ENCODE measurements at places on chromosomes 4 and X.

DNA sequence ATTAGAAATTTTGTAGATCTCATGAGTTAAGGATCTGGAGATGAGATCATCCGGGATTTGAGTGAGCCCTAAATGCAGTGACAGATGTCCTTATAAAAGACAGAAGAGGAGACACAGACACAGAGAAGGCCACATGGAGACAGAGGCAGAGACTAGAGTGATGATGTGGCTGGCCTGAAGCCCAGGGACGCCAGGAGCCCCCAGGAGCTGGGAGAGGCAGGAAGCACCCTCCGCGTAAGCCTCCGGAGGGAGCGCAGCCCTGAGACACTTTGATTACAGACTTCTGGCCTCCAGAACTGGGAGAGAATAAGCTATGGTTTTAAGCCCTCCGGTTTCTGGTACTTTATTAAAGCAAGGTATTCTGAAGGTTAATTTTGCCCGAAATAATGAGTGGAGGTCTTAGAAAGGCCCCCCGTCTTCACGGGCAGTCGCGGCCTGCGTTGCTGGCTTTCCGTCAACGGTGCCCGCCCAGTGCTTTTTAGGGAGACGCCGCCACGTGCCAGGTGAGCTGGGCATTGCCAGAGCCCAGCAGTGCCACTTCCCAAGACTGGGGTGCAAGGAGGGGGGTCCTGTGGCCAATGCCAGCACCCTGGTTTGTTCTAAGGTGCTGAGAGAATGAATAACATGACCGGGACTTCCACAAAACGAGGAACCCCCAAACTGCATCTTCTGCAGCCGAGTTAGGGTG is 8.1 kb downstream of the DHRSX start:
- no peak for DNase-seq

GRCh38 chrX:47573341-47574075 is 8.7 kb upstream of the TIMP1 start:
- no peak for DNase-seq

DNA sequence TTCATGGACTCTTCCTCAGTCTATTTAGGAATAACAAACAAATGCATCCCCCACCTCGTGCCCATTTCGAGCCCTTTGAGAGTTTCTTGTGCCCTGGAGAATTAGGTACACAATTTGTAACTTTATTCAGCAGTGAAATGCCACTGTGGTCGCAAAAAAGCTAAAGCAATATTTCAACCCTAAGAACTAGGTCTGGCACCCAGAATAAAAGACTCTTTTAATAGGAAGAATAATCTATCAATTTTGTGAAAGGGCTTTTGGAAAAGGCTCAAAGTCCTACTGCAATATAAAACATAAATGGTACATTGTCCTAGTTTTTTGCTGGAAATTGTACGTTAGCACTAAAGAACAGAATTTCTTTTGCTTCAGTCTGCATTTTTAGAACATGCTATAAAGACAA is 304.6 kb upstream of the TENM3 start:
- DNase-seq, result no peak

DNA sequence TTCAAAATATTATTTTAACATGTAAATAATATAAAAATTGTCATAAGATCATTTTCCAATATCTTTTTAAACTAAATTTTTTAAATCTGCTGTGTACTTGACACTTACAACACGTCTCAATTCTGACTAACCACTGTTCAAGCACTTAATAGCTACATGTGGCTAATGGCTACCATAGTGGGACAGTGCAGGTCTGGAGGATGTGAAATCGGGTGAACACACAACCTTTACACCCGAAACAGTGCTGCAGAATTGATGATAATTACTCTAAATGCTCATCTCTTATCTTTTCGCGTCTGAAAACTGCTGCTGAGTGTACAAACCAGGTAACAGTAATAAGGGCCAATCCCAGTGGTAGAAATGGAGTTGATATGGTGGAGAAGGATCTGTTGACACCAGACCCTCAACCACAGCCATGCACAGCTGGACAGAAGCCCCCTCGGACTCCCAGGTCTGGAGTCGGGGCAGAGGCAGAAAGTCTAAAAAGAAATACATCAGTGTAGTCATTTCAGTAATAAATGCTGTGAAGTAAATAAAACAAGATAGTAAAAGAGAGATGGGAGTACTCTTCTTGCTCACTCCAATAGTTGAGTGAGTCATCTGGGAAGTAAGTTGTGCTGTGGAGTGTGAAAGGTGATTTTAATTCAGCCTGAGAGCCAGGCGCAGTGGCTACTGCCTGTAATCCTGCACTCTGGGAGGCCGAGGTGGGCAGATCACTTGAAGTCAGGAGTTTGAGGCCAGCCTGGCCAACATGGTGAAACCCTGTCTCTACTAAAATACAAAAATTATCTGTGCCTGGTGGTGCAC is 150.0 kb downstream of the CBR4 start:
- DNase-seq, result peak; percentile 70

DNA sequence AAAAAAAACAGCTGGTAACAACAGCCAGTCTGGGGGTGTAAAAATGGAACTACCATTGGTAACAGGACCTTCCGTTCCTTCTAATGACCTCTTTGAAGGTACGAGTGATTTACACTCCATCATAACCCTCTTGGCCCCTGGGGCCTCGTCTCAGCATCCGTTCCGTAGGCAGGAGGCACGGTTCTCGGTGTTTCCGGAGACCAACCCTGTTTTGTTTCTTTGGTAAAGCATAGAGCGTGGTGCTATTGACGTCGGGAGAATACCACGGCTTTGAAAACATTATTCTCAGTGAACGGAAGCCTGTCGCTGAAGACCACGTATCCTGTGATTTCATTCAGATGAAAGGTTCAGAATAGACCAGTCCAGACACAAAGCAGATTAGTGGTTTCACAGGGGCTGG is 198.9 kb downstream of the ASMT start:
- DNase-seq, result no peak

GRCh38 chrX:108699368-108699767 is 37.0 kb downstream of the IRS4 start:
- peak; percentile 18 for DNase-seq

DNA sequence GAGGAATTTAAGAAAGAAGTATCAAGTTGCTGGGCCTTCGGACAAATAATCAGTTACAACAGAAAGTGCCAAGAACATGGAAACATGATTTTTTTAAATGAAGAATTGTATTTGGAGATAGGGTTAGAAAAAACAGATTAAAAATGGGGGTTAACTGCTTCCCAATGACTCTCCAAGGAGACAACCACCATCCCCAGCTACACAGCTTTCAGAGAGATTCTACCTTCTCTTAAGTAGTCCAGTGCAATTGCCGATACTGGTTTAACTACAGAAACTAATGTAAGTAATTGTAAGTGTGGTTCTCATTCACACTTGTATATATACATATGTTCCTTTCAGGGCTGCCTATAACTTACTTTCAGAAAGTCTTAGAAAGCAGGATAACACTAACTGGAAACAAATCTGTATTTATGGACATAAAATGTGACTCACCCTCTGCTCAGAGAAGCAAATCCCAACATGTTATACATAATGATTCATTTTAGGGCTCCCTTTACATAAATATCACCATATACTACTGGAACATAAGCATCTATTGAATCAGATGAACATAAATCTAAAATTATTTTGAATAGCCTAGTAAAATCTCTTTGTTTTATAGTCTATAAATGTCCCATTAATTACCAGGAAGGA is 248.9 kb upstream of the UGT8 start:
- DNase-seq, result no peak

DNA sequence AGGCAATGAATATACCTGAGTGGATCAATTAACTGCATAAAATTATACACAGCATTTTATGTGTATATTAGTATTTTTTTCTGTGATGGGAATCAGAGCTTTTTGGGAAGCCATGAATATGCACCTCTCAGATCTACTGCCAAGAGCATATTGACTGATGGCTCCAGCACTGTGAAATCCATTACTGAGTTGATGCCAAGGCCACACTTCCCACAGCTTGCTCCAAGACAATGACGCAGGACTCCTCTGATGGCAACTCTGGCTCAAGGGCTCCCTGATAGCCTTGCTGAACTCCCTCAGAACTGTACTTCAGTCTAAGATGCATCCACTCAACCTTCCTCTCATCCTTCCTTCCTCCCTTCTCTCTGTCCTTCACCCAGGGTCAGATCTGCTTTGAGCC is 82.7 kb downstream of the OTC start:
- no peak for DNase-seq

GRCh38 chrX:727738-728621 is 97.4 kb downstream of the SHOX start:
- no peak for DNase-seq

GRCh38 chr4:2292646-2293108 is 30.8 kb upstream of the MXD4 start:
- DNase-seq, result no peak

GRCh38 chrX:1578511-1579173 is 12.8 kb upstream of the AKAP17A start:
- DNase-seq, result peak; percentile 29

DNA sequence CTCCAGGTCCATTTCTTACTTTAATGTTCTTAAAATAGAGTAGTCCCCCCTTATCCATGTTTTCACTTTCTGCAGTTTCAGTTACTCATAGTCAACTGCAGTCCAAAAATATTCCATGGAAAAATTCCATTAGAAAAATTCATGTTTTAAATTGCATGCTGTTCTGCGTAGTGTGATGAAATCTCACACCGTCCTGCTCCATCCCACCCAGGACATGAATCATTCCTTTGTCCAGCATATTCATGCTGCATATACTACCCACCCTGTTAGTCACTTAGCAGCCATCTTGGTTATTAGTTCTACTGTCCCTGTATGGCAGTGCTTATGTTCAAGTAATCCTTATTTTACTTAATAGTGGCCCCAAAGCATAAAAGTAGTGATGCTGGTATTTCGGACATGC is 5.4 kb upstream of the PDLIM5 start:
- DNase-seq, result no peak

DNA sequence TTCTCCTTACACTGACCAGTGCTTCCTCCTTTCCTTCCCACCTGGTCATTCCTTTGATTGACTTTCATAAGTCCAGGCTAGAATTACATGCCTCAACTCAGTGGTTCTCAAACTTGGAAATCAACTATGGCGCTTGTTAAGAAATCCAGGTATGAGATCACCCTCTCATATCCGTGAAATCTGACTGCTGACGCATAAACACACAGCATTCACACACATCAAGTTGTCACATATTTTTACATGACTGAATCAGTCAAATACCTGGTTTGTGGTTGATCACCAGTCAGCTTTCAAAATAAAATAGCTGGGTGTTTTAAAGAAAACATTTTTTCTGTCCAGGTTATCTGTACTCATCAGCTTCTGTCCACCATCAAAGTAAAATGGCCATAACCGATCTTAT is 433.5 kb downstream of the AFF2 start:
- DNase-seq, result no peak

- no peak for DNase-seq
These were observed 48.2 kb upstream of the KDR start for GRCh38 chr4:55173580-55173979.

- DNase-seq, result no peak
These were observed 21.0 kb upstream of the CABS1 start for GRCh38 chr4:70313736-70314135.

DNA sequence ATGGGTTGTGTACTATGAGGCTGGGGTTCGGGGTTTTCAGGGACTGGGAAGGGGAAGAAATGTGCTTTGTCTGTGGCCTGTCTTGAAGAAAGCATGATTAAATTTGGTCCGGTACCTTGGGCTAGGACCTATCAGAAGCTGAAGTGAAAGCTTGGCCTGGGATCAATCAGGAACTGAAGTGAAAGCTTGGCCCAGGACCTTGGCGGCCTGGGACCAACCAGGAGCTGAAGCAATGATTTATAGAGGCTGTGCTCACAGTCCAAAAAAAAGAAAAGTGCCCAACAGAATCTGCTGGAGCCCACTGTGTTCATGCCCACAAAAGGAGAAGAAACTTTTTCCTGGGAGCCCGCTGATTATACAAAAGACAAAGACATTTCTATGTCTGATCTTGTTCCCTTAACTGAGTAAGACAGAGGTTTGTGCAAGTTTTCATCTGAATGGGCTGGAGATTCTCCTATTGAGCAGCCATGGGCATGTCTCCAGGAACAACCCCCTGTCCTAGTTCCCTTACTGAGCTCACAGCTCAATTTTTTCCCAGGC is 1427.9 kb downstream of the FAM133A start:
- no peak for DNase-seq

DNA sequence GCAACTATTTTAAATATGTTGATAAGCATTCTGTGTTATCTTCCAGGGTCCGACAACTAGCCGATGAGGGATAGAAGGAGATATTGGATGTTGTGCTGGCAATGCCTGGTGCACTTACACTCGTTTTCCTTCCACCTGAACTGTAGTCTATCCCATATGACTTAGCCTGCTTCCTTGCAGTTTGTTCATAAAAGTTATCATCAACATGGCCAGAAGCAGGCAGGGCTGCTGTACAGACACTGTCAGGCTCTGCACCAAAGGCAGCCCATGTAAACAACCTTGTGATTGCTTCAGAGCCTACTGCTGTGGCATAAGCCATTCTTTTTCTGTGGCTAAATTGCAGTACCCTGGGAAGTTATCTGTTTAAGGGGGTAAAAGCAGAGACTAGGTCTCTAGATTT is 1.6 kb downstream of the MAPK10 start:
- no peak for DNase-seq

GRCh38 chr4:170623899-170624298 is 534.1 kb upstream of the AADAT start:
- DNase-seq, result no peak

- no peak for DNase-seq
These were observed 983.7 kb downstream of the STIM2 start for GRCh38 chr4:27844376-27844775.

Measured in GM12865 (cell line).